ENCODE measurements at places on chromosomes 6 and 20. TPM values are rescaled to one million over a fixed set of nuclear protein-coding genes. Genes with fewer than 3 reads are reported as not detected.

DNA sequence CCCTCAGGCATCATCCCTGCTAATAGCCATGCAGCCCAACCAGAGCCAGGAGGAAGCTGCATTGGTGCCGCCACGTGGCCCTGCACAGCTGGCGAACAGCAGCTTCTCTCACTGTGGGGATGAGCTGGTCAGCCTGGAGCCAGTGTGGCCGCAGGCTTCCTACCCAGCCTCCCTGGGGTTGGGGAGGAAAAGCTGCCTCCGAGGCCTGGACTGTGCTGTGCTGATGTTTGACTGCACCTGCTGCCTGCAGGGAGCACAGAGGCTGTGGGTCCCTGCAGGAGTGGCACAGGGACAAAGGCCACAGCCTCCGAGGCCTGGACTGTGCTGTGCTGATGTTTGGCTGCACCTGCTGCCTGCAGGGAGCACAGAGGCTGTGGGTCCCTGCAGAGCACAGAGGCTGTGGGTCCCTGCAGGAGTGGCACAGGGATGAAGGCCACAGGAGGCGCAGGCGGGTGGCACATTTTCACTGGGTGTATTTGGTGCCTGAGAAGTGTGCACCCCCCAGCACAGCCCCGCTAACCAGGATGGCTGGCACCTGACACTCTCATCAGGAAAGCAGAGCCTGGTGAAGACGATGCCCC lies 83.9 kb downstream of the DLL1 start:
- no peak overlapping the region for H3K27ac ChIP-seq
- no peaks in the 10 kb centered on the region for H3K4me1 ChIP-seq
- H3K27me3 ChIP-seq, result peaks cover 13% of the 10 kb centered on the region
- H3K36me3 ChIP-seq, result no peaks in the 10 kb centered on the region
- DNase-seq, result no peak

Gene FAM162B
- total RNA-seq, result not detected

Gene SLC12A5
- total RNA-seq, result 5.3 TPM

Gene CDSN
- not detected for total RNA-seq

- no peaks in the 10 kb centered on the region for H3K27me3 ChIP-seq
- H3K4me3 ChIP-seq, result no peak overlapping the region
- H3K36me3 ChIP-seq, result no peaks in the 10 kb centered on the region
- no peaks in the 10 kb centered on the region for H3K4me1 ChIP-seq
- H3K27ac ChIP-seq, result no peak overlapping the region
- peak; percentile 13 for DNase-seq
Measured at GRCh38 chr6:96304997-96305396, 216.6 kb upstream of the UFL1 start.

DNA sequence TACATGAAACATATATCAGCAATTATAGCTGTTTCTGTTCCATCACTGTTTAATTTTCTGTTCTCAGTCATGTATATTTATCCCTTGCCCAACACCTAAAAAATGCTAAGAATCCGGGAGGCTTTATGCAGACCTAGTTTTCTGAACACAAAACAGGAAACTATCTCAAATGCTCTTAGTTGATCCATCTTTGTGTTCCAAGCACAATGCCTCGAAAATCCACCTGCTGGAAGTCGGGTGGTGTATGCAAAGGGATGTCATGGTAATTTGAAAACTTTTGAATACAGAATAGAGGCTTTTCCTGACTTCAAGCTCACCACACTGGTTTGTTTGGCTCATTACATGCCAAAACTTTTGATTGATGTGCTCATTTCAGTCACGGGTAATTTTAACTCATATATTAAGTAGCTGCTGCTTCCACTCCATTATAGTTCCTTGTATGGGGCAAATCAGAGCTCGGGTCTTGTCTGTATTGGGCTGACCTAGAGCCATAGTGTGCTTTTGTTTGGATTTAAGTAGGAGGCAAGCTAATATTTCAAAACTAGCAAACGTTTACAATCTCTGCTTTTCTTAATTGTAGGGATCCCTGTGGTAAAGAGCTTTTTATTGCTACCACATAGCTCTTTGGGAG lies 646.5 kb upstream of the EPHA7 start:
- DNase-seq, result no peak
- H3K27ac ChIP-seq, result no peak overlapping the region
- H3K27me3 ChIP-seq, result no peaks in the 10 kb centered on the region
- no peaks in the 10 kb centered on the region for H3K4me1 ChIP-seq

Gene RAMACL
- total RNA-seq, result not detected
